ENCODE measurements at places on chromosomes 12 and 14.

- no peak for DNase-seq
These were observed 83.8 kb upstream of the PLEKHG7 start for GRCh38 chr12:92619026-92619425.

DNA sequence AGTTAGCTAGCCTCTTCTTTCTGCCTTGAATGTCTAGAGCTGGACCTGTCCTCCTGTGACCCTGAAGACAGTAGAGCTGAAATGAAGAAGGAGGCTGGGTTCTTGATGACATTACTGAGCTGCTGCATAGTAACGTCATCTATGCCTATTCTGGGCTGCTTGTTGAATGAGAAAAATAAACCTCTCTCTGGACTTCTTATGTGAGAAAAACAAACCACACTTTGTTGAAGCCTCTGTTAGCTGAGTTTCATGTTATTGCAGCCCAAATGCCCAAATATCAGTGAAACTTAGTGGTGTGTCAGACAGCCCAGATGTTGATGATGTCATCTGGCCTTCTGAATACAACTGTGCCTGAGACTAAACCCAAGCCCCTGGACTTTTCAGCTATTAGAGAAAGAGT lies 67.0 kb upstream of the MAX start:
- no peak for DNase-seq

DNA sequence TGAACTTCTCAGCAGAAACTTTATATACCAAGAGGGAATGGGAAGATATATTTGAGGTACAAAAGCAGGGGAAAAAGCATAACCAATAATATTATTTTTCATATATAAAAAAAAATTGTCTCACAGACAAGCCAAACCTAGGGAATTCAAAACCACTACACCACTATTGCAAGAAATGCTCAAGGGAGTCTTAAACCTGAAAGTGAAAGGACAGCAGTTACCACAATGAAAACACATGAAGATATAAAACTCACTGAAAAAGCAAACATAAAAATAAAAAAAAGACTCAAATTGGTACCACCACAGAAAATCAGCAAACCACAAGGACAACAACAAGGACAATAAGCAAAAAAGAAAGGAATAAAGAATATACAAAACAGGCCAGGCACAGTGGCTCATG lies 131.9 kb downstream of the CEP128 start:
- no peak for DNase-seq

DNA sequence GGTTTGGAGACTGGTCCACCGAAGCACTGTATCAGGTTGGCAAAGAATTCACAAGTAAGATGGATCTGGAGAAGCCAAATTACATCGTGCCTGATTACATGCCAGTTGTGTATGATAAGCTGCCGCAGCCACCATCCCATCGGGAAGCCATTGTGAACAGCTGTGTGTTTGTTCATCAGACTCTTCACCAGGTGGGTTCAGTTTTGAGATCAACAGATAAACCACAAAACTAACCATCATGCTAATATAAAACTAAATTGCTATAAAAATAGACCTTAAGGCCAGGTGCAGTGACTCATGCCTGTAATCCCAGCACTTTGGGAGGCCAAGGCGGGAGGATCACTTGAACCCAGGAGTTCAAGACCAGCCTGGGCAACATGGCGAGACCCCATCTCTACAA lies 58.9 kb downstream of the HSP90AA1 start:
- DNase-seq, result no peak

DNA sequence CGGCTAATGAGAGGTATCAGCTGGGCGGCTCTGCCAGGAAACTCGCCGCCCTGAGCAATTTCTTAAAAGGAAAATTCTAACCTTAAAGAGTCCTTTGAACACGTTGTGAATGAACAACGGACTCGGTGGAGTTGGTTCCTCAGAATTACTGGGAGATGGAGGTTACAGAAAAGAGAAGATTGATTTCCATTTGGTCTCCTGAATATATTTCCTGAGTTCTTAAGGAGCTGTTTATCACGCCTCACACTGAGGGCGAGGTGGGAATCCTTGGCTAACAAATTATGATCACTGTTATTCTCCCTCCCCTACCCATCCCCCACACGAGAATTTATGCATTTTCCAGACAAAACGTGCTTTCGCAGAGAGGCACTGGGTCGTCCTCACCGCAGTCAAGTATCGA lies 194.5 kb upstream of the C14orf180 start:
- no peak for DNase-seq

- DNase-seq, result no peak
These were observed 42.9 kb upstream of the TESC start for GRCh38 chr12:117142094-117142493.

GRCh38 chr14:22252686-22253085 lies 336.3 kb downstream of the DAD1 start:
- no peak for DNase-seq

DNA sequence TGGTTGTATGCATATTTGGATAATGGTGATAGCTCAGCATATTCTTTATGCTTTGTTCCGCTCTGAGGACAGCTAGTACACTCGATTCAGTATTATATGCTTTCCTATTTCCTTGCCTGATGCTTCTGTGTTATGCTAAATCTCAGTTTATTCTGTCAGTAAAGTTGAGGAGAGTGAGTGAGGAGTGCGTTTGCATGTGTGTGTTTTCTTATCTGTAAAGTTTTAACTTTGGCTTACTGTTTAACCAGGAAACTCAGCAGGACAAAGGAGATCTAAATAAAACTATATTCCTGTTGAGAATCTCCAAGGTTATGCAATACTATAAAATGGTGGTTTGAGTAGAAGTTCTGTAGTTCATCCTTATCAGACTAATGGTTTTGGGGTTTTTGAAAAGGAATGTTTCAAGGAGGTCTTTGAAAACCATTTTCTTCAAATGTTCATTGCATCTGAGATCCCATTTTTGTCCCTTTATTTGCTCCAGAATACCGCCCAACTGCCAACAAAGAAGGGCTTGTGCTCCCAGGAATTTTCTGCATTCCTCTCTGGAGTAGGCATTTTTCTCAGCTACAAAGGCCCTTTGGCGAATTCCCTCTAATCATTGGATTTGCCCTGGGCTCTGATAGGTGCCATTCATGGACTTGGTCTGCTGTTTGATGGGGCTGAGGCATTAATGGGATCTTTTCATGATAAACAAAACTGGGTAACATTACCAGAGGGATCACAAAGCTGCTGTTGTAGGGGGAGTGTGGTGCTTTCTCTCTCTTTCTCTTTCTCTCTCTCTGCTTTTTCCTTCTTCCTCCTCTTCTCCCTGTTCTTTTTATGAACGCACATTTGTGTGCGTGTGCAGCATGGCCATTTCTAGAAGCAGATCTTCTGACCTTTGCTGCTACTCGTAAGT lies 71.7 kb downstream of the HMGA2 start:
- DNase-seq, result no peak

DNA sequence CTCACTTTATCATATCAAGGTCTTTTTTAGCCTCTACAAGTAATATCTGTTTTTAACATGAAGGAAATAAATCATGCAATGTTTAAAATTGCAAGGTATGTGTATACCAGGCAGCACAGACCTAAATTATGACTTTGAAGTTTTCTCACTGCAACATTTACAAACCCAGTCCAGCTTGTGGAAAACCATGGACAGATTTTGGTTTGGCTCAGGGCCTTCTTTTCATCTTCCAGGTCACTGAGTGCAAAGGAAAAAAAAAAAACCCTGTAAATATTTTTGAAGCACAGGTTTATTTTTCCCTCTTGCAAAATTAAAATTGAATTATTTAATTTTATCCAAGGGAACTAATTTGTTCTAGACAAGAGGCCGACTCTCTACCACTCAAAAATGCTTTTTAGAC lies 13.8 kb downstream of the MGP start:
- DNase-seq, result no peak

- no peak for DNase-seq
These were observed 80.0 kb downstream of the EP400 start for GRCh38 chr12:132029503-132030300.

DNA sequence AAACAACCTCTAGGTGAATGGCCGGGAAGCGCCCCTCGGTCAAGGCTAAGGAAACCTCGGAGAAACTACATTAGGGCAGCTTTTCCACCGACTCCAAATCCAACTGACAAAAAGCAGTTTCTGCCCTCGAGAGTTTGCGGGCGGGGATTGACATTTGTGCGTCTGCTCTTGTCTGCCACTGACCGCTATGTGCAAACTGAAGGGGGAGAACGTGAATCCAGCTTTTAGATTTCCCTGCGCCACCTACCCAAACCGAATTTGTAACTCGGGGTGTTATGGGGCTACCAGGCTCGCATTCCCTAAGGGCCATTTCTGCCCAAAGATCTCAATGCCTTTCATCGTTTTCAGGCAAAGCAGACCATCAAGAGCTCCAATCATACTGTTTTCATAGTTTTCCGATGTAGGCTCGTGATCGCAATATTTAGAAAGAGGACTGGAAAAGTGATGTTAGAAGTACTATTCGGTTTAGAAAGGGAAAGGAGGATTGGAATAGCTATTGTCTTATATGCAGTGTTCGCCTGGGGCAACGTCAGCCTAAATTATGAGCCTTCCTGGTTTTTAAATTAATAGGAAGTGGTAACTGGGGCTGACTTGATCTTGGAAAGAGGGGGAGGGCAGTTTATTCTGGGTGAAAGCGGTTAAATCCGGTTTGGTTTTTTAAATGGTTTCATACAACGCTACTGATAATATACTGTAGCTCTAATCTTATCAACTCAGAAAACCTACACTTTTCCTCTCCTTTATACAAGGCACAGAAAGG lies 45.4 kb downstream of the BCAT1 start:
- no peak for DNase-seq

DNA sequence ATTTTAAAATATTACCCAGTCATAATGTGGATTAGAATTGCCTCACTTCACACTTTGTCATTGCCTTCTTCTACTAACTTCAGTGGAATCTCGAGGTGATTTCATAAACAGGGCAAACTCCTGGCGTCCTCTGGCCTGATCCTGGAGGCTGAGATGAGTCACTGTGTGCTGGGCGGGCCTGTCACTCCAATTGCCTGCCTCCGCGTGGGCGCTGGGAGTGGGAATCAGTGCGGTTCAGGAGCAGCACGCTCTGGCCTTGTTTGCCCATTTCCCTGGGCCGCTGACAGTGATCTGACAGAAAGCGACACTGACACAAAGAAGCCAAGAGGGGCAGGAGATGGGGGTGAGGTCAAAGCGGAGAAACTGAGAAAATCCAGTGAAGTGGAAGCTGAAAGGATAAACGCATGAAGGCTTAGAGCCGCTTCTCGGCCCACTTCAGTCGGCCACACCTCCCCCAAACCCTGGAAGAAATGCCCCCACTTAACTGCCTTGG lies 29.7 kb downstream of the LGR5 start:
- DNase-seq, result no peak

- DNase-seq, result no peak
These were observed 7.9 kb downstream of the IFFO1 start for GRCh38 chr12:6547987-6548386.

DNA sequence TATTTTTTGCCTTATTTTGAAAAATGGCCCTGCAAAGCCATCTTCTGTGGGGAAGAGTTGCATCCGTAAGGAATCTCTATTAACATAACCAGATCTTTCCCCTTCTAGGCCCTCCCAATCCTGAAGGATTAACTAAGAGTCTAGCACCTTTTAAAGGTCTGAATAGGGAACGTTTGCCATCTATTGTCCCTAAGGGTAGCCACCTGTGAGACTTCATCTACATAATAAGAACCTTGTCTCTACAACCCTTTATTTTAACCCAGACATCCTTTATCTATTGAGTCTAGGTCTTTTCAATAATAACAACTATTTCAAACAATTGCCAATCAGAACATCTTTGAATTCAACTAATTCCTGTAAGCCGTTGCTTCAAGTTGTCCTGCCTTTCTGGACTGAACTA lies 4.4 kb downstream of the EDDM3B start:
- no peak for DNase-seq

- no peak for DNase-seq
These were observed 99.5 kb downstream of the SETD3 start for GRCh38 chr14:99380991-99381687.

DNA sequence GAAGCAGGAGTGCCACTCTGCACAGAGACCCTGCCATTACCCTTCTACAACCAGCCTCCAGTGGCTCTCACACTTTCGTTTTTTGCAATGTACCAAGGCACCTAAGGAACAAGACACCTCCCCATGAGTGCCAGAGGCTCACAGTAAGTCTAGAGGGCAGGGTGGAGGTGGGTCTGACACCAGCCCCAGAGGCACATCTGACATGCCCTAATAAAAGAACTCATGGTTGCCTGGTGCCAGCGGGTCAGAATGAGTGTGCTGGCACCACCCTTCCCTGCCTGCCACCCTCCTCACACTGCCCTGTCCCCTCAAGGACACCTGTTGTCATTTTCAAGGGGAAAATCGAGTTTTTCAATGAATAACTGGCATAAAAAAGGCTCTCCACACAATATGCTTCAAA lies 161.2 kb downstream of the FOXN3 start:
- DNase-seq, result no peak

DNA sequence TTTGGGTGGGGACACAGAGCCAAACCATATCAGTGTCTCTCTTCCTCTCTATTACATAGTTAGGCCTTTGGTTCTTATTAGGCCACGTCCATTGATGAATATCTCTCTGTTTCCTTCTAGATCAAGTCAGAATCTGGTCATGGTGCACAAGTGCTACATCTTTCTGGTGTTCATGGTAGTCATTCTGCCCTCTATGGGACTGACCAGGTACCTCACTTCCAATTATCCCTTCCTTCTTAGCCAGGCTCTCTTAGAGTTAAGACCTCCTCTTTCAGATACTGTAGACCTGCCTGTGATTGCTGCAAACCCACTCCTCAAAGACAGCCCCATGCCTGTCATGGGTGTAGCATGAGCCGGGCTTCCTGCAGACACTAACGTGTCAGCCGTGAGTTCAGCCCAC lies 25.2 kb downstream of the NGB start:
- DNase-seq, result no peak

- no peak for DNase-seq
These were observed 410.8 kb upstream of the PDE3A start for GRCh38 chr12:19957308-19958125.

GRCh38 chr12:48038085-48038484 lies 33.8 kb upstream of the COL2A1 start:
- DNase-seq, result no peak

DNA sequence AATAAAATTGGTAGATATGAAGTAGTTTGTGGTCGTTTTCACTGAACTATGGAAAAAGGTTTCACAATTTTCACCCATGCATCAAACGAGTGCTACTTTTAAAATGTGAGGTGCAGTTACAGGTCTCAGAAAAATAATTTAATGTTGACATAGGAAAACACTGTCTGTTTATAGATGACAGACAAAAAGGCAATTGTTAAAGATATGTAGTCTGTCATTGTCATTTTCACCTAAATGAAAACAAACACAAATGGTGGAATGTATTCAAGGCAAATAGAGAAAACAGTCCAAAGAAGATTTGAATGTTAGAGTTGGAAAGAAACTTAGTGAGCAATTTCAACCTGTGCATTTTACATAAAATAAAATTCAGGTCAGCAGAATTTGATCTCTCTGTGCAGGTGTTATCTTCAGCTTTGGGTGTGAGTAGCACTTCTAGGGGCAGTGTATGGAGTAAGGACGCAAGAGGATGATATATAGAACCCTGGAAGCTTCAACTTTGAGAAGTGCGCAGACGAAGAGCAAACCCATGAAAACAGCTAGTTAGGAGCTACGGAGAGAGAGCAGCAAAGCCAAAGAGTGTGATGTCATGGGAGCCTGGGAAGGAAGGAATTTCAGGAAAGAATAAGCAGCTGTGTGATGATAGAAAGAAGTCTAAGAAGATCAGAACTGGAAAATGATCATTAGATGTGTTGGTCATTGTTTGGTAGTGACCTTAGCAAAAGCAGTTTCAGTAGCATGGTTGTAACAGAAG lies 6.2 kb downstream of the RERG start:
- DNase-seq, result no peak

- DNase-seq, result no peak
These were observed 31.8 kb upstream of the RAD51AP1 start for GRCh38 chr12:4506870-4507269.
